Body of pancreas (tissue), 4 donors: ENCODE measurements at places on chromosomes 2 and 18. TPM values are rescaled to one million over a fixed set of nuclear protein-coding genes. Genes with fewer than 3 reads are reported as not detected.

- no peaks in the 10 kb centered on the region for H3K27me3 ChIP-seq
- DNase-seq = no peak
- H3K36me3 ChIP-seq = no peaks in the 10 kb centered on the region
- no peaks in the 10 kb centered on the region for H3K4me1 ChIP-seq
Measured at GRCh38 chr2:8202132-8202531, 479.7 kb upstream of the ID2 start.

- H3K27ac ChIP-seq = no peak overlapping the region
- no peaks in the 10 kb centered on the region for H3K4me1 ChIP-seq
- DNase-seq = no peak
Measured at GRCh38 chr2:229434187-229434586, 163.1 kb upstream of the PID1 start.

- DNase-seq = no peak
- no peak overlapping the region for H3K27ac ChIP-seq
- no peaks in the 10 kb centered on the region for H3K4me1 ChIP-seq
- no peak overlapping the region for H3K4me3 ChIP-seq
- no peaks in the 10 kb centered on the region for H3K27me3 ChIP-seq
- no peaks in the 10 kb centered on the region for H3K36me3 ChIP-seq
Measured at GRCh38 chr2:62374301-62375112, 131.5 kb downstream of the TMEM17 start.

GRCh38 chr2:241859436-241860183, 916 bp upstream of the PDCD1 start:
- H3K27ac ChIP-seq = no peak overlapping the region
- H3K4me1 ChIP-seq = peaks cover 8% of the 10 kb centered on the region

DNA sequence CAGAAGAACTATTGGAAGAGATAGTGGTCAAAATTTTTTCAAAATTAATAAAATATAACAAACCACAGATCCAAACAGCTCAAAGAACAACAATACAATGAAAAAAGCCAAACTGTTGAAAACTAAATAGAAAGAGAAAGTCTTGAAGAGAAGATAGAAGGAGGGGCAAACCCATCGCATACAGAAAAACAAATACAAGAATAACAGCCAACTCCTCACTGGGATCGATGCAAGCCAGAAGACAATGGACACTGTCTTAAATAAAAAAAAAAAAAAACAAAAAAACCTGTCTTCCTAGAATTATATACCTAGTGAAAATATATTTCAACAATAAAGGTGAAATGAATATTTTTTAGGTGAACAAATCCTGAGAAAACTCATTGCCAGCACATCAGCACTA, 34.1 kb upstream of the ARHGAP25 start:
- no peak overlapping the region for H3K27ac ChIP-seq
- H3K4me1 ChIP-seq = no peaks in the 10 kb centered on the region
- H3K27me3 ChIP-seq = no peaks in the 10 kb centered on the region

DNA sequence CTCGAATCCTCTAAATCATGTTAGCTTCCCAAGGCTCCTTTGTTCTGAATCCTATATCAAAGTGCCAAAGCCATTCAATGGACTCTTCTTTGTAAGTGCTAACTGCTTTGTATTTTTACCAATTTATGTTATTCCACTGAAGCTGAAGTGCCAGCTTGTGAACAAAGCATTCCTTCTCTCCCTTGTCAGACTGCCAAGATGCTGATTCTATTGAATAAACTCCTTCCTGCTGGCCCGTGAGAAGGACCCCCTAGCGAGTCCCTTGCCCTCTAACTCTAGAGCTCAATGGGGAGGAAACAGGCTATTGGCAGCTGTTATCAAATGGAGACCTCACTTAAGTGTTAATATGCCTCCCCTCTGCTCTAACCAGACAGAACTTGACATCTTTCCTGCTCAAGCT, 1097.9 kb upstream of the CNTNAP5 start:
- no peak overlapping the region for H3K4me3 ChIP-seq
- no peaks in the 10 kb centered on the region for H3K27me3 ChIP-seq
- no peak for DNase-seq
- no peak overlapping the region for H3K27ac ChIP-seq

- H3K27me3 ChIP-seq = no peaks in the 10 kb centered on the region
- no peak for DNase-seq
- no peaks in the 10 kb centered on the region for H3K4me1 ChIP-seq
- no peak overlapping the region for H3K27ac ChIP-seq
- no peak overlapping the region for H3K4me3 ChIP-seq
Measured at GRCh38 chr2:149732001-149732685, 144.6 kb upstream of the MMADHC start.

DNA sequence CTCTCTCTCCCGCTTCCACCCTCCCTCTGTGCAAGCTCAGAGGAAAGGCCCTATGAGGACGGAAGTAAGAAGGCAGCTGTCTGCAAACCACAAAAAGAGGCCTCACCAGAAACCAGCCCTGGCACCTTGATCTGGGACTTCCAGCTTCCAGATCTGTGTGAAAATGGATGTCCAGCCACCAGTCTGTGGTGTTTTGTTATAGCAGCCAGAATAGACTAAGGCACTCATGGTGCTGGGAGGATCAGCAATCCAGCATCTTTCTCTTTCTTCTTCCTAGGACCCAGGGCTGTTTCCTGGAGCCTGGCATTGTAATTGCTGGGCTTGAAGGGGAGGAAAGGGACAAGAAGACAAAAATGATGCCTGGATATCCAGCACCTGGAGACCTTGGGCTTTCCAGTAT, 122.5 kb downstream of the SOCS6 start:
- no peak overlapping the region for H3K27ac ChIP-seq
- H3K36me3 ChIP-seq = no peaks in the 10 kb centered on the region
- H3K4me1 ChIP-seq = peaks cover 11% of the 10 kb centered on the region
- H3K4me3 ChIP-seq = no peak overlapping the region
- DNase-seq = no peak

GRCh38 chr2:20633794-20634506, 16.9 kb downstream of the HS1BP3 start:
- H3K27me3 ChIP-seq = no peaks in the 10 kb centered on the region
- H3K36me3 ChIP-seq = no peaks in the 10 kb centered on the region
- H3K4me1 ChIP-seq = peaks cover 30% of the 10 kb centered on the region
- peak; percentile 76 for DNase-seq
- H3K27ac ChIP-seq = peak overlapping the region; percentile 65

Gene ARHGAP28
- 16.3 TPM for total RNA-seq

Gene CCDC150
- total RNA-seq = 2.6 TPM
